ENCODE measurements at places on chromosomes 16 and 17. TPM values are rescaled to one million over a fixed set of nuclear protein-coding genes. Genes with fewer than 3 reads are reported as not detected.

- H3K27ac ChIP-seq: no peak overlapping the region
- DNase-seq: no peak
- no peaks in the 10 kb centered on the region for H3K4me1 ChIP-seq
- H3K36me3 ChIP-seq: no peaks in the 10 kb centered on the region
- H3K27me3 ChIP-seq: no peaks in the 10 kb centered on the region
Measured at GRCh38 chr17:54425671-54426070, 475.0 kb upstream of the TOM1L1 start.

GRCh38 chr16:85175724-85176233 lies 63.5 kb upstream of the CIBAR2 start:
- no peak overlapping the region for H3K4me3 ChIP-seq
- no peak for DNase-seq
- no peaks in the 10 kb centered on the region for H3K36me3 ChIP-seq
- peaks cover 41% of the 10 kb centered on the region for H3K4me1 ChIP-seq
- H3K27ac ChIP-seq: no peak overlapping the region

- no peaks in the 10 kb centered on the region for H3K27me3 ChIP-seq
- no peaks in the 10 kb centered on the region for H3K36me3 ChIP-seq
- H3K27ac ChIP-seq: no peak overlapping the region
Measured at GRCh38 chr16:55002419-55002818, 71.8 kb downstream of the IRX5 start.

ATP2A3 gene
- 227 TPM for total RNA-seq

METTL23 gene
- 53.4 TPM for total RNA-seq

KRTAP2-1 gene
- total RNA-seq: not detected

OTOP3 gene
- total RNA-seq: not detected

Data from spleen (tissue), 13 donors.